ENCODE measurements at places on chromosomes 3 and 15. TPM values are rescaled to one million over a fixed set of nuclear protein-coding genes. Genes with fewer than 3 reads are reported as not detected.

Gene CYP1A2
- total RNA-seq = not detected

DNA sequence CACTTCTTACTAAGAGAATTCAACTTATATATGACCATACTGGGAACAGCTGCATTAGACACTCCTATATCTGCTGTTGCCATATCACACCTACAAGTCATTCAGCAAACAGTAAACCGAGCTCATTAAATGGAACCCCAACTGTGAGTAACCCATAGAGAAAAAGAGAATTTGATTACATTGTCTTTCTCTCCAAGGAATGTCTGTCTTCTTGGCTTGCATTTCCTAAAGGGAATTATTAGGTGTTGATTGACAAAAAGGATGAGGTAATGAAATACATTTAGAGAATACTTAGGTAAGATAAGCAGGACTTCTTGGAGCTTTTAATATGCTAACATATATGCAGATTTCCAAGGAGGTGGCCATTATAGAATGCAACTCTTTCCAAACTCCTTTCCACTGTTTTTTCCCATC is 76.8 kb downstream of the SLMAP start:
- no peak for DNase-seq

- DNase-seq = no peak
These were observed 126.5 kb downstream of the DGKG start for GRCh38 chr3:186235554-186235953.

DNA sequence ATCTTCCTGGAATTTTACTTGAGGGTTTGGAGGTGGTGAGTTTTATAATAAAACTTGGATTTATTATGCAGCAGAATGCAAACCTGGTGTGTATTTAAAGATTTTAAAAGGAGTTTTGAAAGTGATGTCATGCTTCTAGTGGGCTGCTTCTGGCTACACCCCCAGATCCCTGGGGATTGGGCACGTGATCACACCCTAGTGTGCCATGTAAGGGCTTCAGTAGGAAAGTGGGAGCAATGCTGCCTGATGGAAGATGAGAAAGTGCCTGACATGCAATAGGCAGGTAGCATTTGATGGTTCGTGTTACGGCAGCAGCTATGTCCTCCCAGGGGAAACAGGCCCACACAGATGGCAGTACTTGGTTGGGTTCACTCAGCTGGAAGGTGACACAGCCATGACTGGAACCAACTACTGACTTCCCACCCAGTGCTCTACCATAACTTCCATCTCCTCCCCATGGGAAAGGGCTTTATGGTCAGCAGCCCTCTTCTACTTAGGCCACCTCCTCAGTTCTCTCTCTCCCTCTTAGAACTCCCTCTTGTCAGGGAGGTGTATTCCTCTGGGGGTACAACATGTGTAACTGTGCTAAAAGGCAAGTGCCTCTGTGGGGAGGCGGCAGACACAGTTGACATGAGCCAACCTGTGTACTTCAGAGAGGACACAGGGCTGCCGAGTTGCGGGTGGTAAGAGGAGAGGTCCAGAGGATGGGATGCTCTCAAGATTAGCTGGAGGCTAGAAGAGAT is 5.6 kb downstream of the ITPKA start:
- DNase-seq = no peak

- no peak for DNase-seq
These were observed 76.6 kb upstream of the DLG1 start for GRCh38 chr3:197375001-197375441.

- DNase-seq = no peak
These were observed 1.3 kb downstream of the SCAANT1 start for GRCh38 chr3:63910891-63911290.

DNA sequence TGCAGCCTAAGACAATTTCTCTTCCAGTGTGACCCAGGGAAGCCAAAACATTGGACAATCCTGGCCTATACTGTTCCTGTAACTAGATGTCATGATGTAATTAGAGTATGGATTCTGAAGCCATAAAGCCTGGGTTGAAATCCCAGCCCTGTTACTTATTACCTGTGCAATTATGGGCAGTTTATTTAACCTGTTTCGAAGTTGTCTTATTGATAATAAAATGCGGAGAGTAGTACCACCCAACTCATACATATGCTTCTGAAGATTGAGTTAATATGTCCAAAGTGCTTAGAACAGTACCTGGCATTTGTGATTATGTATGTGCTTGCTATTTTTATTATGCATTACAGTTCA is 30.1 kb downstream of the PPP4R2 start:
- no peak for DNase-seq

GRCh38 chr3:23738944-23739343 is 66.8 kb upstream of the UBE2E1 start:
- DNase-seq = no peak

DNA sequence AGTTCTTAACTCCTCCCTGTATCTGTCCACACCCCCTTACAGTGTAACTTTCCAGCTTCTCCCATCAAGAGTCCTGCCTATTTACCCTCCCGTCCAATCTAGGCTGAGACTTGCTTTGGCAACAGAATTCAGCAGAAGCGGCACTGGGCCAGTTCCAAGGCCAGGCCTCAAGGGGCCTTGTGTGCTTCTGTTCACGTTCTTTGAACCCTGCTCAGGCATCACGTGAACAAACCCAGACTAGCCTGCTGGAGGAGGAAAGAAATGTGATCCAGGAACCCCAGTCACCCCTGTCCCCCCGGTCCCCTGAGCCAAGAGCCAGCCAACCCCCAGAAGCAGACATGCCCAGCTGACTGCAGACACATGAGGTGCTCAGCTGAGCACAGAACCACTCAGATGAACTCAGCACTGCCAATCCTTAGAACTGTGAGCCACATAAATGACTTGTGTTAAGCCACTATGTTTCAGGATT is 76.1 kb upstream of the DCLK3 start:
- no peak for DNase-seq

DNA sequence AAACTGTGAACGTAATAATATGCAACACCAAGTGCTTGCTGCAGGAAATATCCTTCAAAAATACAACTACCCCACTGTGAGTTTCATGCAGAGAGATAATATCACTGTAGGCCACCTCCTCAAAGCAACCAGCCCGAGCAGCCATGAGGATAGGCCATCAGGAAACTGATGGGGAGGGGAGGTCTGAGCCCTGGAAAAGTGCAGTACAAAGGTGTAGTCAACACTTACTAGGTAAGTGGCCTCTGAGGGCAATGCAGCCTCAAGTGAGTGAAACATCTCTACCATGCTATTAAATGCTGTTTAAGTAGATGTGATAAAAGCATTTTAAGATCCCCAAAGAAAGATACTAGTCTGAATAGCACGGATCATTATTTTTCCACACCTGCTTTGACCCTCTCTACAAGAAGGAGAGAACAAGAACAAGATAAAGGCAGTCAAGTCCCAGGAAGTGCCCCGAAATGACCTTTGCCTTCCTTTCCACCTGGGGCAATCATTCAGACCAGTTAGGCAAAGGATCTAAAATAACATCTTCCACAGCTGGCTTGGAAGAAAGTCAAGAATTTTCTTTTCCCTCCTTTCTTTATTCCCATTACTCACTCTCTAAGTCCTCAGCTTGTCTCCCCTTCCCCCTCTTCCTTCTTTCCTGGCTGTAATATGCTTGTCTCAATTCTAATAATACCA is 62.8 kb downstream of the FMN1 start:
- DNase-seq = no peak

Gene LHFPL4
- not detected for total RNA-seq

Gene SLC9A9
- total RNA-seq = 3.5 TPM

DNA sequence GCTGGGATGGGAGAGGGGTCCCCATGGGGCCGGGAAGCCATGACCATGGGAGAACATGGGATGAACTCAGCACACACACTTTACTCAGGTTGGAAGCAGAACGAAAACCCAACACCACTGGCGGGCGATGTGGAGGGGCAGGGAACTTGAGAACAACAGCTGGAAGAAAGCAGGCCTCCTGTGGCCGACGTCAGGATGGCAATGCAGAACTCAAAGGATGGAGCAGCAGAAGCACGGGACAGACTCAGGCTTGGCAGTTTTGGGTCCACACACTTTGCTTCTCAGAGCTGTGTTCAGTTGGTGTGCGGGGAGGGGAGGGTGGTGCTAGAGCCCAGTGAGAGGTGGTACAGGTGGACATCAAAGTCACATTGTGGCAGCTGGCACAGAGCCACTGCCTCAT is 80.7 kb downstream of the SEC22A start:
- DNase-seq = no peak

- DNase-seq = no peak
These were observed 536.8 kb downstream of the PYDC2 start for GRCh38 chr3:191997579-191998268.

GRCh38 chr3:94311651-94312050 is 248.8 kb downstream of the NSUN3 start:
- no peak for DNase-seq

Gene REC114
- not detected for total RNA-seq

DNA sequence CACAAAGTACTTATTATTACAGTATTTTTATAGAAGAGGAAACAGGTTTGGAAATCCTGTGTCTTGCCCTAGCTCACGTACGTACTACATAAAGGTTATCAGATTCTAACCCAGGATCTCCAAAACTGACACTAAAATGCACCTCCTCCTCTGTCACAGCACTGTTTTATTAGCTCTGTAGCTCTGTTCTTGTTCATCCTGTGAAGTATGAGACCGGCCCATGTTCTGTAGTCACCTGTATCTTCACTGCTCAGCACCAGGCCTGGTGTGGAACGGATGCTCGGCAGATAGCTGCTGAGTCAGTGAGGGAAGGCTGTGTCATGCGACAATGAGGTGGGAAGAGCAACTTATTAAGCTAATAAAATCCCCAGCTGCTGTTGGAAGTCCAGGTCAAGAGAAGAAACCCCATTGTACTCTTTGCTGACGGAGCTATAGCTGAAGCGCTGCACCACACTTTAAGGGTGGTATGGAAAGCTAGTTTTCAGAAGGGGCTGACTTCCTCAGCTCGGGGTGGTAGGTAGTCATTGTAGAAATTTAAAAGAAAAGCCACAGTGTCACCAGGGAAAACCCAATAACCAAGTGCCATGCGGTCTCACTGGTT is 22.8 kb downstream of the BCL2A1 start:
- no peak for DNase-seq

Gene PARP9
- total RNA-seq = 19.1 TPM

Gene JMJD7
- total RNA-seq = 13.6 TPM

Gene HESX1
- 0.93 TPM for total RNA-seq

GRCh38 chr3:177816667-177817208 is 619.5 kb upstream of the TBL1XR1 start:
- no peak for DNase-seq

DNA sequence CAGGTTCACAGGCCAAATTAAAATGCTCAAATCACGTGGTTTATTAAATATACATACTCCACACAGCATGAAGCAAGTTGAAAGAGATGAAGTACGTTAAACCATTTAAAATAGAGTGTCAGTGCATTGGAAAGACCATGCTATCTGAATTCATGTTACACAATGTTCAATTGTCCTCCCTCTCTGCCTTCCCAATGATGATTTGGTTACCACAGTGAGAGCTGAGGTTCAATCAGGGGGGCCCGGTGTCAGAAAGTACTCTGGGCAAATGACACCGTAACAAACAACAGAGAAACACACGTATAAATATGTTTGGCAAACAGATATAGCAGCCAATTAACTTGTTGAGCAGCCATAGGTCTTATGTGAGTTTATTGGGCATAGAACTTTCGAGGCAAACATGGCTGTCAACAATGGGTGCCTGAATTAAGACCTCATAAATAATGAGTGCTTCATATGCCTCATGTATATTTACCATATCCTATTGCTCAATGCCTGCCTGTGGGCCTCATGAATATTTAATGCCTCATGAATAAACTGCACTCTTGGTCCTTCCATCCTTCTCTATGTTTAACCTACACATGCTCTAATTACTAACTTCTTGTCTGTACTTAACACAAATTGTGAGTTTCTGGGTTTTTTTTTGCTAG is 641.5 kb downstream of the PLOD2 start:
- DNase-seq = no peak

GRCh38 chr3:114186501-114186900 is 7.6 kb upstream of the DRD3 start:
- DNase-seq = no peak

GRCh38 chr3:14422016-14422963 is 19.9 kb downstream of the SLC6A6 start:
- no peak for DNase-seq

DNA sequence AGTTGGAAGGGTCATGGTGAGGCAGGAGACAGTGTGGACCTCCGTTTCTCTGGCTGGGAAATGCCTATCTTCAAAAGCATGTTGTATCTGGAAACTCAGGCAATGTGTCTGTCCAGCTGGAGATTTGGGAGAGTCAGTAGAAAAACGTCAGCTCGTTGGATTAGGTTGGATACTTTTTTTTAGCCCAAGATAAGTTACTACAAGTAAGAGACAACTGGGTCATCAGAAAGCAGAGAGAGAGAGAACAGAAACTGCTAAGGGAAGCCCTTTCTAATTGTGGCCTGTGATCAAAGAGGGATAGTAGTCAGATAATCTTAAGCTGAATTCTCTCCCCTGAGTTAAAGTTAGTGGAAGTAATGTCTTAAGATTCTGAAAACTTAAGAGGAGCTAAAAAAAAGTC is 78.9 kb upstream of the ZNF280D start:
- no peak for DNase-seq

- peak; percentile 90 for DNase-seq
These were observed 121.7 kb upstream of the SPRED1 start for GRCh38 chr15:38130740-38131498.

GRCh38 chr3:177279118-177279815 is 82.0 kb upstream of the TBL1XR1 start:
- DNase-seq = no peak

- DNase-seq = no peak
These were observed 5.9 kb downstream of the MEX3B start for GRCh38 chr15:82039871-82040270.

GRCh38 chr15:48619446-48619845 is 26.1 kb downstream of the FBN1 start:
- DNase-seq = no peak

Gene SCAMP5
- total RNA-seq = 6.7 TPM

Gene GOLGA8R
- 4.4 TPM for total RNA-seq

DNA sequence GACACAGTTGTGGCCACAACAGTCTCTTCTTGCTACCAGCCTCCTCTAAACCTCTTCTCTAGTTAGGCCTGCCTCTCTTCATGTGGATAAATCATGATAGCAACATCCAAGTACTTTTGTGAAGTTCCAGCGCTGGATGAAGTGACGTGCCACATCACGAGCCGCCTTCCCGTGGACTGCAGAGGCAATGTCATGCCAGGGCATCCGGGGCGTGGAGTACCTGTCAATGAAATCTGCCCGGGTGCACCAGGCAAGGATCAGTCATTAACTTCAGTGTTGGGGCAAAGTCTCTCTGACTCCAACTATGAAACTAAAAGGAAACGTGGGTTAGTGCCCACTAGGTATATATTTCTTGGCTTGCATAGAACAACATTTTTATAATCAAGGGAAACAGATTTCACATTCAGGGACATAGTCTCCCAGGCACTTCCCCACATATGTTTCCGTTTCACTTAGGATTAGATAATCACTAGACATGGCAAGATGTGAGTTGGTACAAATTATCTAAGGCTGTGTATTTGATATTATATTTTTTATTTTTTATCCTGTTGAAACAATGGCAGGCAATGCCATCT is 133.6 kb downstream of the PLD1 start:
- peak; percentile 50 for DNase-seq

Gene GUCA1C
- 5.2 TPM for total RNA-seq

GRCh38 chr15:94075349-94075748 is 156.0 kb upstream of the MCTP2 start:
- peak; percentile 80 for DNase-seq

Gene GPR149
- not detected for total RNA-seq

- no peak for DNase-seq
These were observed 91.8 kb downstream of the GHSR start for GRCh38 chr3:172356427-172356826.

Gene CHRNA3
- total RNA-seq = not detected

- DNase-seq = no peak
These were observed 5.5 kb upstream of the TPRG1 start for GRCh38 chr3:189166321-189166720.

GRCh38 chr3:115194476-115194875 is 47.4 kb upstream of the ZBTB20 start:
- no peak for DNase-seq

All from heart left ventricle (tissue), 16 donors.